ENCODE measurements at places on chromosomes 1 and 21.

DNA sequence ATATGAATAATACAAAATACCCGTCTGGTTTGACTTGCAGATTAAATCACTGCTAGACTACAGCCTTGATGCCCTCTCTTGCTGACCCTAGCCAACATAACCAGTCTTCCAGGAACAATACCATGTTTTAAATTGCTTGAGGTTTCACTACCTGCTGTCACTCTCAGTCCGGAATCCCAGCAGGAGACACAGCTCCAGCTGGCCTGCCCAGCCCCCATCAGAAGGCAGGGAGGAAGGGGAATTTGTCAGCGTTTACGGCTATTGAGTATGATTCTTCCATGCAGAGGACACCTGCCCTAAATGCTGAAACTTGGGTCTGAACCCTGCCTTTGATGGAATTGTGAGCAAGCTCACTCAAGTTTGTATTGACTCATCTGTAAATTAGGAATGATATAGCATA, 33.0 kb downstream of the ZNF496 start:
- DNase-seq, result no peak

- peak; percentile 11 for DNase-seq
These were observed 1.7 kb upstream of the MYOM3 start for GRCh38 chr1:24113641-24114033.

GRCh38 chr1:38670544-38671122, 188.9 kb downstream of the RRAGC start:
- DNase-seq, result no peak

GRCh38 chr1:193322211-193322610, 135.8 kb upstream of the B3GALT2 start:
- DNase-seq, result no peak

DNA sequence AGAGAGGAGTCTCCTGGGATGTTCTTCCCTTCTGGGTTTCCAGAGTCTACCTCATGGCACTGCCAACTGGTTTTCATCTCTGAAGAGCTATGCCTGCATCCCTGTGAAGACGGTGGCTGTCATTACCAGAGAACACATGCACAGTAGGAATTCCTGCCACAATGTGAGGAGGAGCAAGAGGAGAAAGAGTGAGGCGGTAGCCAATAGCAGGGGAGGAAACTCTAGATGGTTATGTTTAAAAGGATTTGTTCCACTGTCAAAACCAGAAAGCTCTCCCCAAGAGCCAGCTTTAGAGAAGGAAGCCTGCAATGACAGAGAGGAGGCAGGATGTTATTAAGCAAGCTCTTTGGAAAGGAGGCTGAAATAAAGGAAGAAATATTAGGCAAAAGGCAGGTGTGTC, 12.3 kb downstream of the LMX1A start:
- no peak for DNase-seq

- DNase-seq, result no peak
These were observed 61.7 kb downstream of the CHD5 start for GRCh38 chr1:6118415-6118814.

GRCh38 chr1:224923726-224924125, 5.7 kb upstream of the DNAH14 start:
- DNase-seq, result no peak

DNA sequence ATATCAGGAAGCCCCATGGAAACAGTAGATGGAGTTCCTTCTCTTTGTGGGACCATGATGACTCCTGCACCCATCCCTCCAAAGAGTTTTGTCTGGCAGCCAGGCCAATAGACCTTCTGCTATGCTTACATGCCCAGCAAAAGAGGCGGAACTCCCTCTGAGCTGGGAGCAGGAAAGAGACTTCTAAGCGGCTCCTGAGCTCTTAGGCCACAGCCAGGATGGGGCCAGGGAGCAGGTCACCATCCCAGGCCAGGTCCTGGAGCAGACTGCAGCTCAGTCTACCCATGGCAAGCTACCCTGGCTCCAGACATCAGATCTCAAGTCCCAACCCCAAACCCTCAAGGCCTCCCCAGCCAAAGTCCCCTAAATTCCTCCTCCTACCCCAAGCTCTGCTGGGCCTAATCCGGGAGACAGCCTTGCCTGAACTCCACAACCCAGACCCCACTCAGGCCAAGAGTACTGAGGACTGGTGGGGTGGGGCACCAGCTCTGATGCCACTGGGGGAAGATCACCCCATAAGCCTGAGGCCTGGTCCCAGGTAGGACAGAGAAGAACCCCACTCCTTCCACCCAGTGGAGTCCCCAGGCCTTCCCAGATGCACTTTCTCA, 387.9 kb downstream of the MATN1 start:
- no peak for DNase-seq

DNA sequence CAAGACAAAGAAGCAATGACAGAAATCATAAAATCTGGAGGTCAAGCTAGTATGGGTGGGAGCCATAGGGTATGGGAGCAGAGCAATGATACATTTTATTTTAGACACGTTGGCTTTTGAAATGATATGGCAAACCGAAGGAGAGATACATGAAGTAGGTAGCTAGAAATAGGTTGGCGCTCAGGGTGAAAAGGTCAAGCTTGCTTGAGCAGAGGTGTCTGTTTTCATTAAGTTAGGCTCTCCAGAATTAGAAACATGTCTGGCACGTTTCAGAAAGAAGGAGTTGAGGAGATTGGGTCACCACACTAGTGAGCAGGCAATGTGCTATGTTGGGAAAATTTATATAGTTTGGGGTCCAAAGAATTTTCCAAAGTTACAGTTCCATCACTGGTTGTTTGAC, 151.4 kb downstream of the AMY1C start:
- no peak for DNase-seq

DNA sequence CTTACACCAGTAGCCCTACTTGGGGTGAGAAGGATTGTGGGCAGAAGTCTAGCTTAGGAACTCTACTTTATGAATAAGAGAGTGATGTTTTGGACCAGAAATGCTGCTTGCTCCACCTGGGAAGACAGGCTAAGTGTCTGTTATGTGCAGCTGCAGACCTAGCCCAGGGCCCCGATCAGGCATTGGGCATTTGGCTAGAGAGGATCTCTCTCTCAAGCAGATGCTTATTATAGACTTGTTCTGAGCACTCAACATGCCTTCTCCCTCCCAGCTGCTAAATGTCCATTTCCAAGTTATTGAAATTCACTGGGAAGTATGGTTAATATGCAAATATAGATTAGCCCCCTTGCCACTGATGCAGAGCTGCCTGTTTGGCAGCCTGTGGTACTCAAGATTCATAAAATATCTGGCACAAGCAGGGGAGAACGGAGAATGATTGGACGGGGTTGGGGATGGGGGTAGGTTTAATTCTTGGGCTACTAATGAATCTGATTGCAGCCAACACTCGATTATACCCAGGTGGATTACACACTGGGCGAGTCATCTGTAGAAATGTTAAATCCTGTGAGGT, 115.9 kb downstream of the KCND3 start:
- DNase-seq, result no peak

- DNase-seq, result no peak
These were observed 39.7 kb downstream of the BACE2 start for GRCh38 chr21:41207401-41208375.

Data from right forelimb (tissue), 1 donor.